Natural killer cell (primary cell): ENCODE measurements at places on chromosomes 1 and 21.

- no peak for DNase-seq
Observed at GRCh38 chr1:228490120-228491078, 3.2 kb downstream of the RNF187 start.

GRCh38 chr1:174965362-174966007 lies 34.3 kb upstream of the CACYBP start:
- peak; percentile 58 for DNase-seq

DNA sequence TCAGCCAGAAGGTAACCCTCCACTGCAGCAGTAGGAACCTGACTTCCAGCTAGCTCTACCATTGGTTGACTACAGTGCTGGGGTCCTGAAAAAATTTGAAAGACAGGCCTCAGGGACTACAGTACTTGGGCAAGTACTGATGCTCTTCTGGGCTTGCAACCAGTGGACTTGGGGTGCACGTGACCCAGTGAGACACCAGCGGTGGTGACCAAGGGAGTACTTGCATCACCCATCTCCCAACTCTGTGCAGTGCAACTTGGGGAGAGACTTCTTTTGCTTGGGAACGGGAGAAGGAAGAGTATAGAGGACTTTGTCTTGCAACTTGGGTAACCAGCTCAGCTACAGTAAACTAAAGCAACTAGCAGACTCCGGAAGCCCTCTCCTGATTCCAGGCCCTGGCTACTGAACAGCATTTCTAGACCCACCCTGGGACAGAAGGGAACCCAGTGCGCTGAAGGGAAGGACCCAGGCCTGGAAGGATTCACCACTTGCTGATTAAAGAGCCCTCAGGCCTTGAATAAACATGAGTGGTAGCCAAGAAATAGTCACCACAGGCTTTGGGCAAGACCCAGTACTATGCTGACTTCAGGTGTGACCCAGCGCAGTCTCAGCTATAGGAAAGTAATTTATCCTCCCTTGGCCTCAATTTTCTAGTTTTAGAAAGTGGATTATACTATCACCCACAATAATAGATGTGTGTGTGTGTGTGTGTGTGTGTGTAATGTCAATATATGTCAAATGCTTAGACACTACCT lies 45.6 kb downstream of the TNNI3K start:
- no peak for DNase-seq

GRCh38 chr1:6956488-6957159 lies 171.4 kb downstream of the CAMTA1 start:
- DNase-seq, result no peak

GRCh38 chr1:39995973-39996393 lies 41.0 kb downstream of the MFSD2A start:
- peak; percentile 58 for DNase-seq
